Right kidney (tissue), 9 donors: ENCODE measurements at places on chromosomes 6 and 20.

GRCh38 chr6:5989141-5989723 lies 17.5 kb downstream of the NRN1 start:
- DNase-seq: no peak

DNA sequence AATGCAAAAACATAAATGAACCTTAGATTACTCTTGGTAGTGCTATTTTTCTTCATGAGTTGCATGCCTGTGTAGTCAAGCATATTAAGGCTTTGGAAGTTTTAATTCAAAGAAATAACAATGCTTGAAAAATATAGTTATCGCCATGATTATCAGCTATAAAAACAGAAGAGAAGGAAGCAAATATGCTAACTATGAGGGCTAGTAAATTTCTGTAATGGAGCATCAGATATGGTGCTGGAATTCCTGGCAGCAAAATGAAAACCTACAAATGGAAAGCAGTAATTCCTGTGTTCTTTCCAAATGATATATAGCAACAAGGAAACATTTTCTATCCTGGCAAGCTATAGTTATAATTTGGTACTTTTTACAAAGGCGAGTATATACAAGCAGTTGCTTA lies 29.7 kb downstream of the DOP1A start:
- no peak for DNase-seq

DNA sequence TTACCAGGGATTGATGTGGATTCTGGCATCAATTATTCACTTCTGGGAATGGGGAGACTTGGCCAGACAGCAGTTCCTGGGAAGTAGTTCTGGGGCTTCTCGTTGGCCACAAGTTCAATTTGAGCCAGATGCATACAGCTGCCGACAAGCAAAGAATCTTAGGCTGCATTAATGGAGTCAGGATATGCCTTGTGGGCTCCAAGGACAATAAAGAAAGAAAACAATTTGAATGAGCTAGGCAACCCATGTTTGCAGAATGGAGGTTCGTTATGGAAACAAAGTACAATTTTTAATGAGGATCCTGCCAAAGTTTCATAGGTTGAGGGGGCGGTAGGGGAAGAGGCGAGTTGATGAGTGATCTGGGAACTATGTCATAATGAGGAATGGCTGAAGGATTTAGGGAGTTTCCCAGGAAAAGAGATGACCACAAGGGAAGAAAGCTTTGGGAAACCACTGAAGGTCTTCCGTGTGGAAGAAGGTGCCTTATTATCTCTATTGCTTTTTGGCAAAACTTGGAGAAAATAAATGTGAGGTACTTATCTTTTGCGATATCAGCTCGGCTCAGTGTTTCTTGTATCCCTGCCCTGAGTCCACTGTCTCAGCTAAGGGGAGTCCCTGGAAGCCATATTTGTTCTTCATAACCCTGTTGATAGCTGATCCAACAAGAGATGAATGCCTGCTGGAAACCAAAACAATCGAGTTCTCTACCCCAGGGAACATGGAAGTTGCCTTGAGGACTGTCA lies 181.0 kb upstream of the ZNF217 start:
- DNase-seq: no peak

DNA sequence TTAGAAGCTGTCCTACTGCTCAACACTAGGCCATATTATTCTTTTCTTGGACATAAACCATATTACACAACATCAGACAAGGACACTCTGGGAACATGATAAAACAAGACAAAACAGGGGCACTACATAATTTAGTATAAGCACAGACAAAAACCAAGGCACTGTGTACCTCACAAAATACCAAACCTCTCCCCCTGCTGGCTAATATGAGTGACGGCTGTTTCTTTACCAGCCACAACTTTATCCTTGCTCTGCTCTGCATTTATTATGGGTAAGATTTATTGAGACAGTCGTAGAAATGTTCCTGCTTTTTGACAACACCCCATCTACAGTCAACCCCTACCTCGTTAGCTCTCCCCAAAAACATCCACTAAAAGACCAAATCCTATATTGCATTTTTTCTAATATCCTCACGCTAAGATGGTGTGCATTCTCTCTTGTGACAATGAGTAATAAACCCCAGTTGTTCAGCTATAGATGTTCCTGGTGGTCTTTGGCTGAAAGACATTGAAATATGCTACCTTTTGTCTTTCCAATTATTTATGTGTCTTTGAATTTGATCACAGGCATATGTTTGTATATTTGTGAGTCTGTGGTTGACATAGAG lies 23.8 kb upstream of the POLR1H start:
- no peak for DNase-seq

GRCh38 chr20:43331906-43332305 lies 125.8 kb upstream of the SRSF6 start:
- DNase-seq: no peak

- DNase-seq: peak; percentile 27
Measured at GRCh38 chr6:109073344-109074132, 21.1 kb downstream of the SESN1 start.

DNA sequence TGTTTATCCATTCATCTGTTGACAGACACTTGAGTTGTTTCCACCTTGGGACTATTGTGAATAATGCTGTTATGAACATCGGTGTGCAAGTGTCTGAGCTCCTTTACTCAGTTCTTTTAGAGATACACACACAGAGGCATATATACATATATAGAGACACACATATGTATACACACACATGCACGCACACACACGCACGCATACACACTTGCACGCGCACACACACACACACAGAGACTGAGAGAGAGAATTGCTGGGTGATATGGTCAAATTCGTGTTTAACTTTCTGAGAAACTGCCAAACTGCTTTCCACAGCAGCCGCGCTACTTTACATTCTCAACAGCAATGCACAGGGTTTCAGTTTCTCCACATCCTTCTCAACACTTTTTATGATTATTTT lies 273.3 kb downstream of the FARS2 start:
- DNase-seq: no peak

DNA sequence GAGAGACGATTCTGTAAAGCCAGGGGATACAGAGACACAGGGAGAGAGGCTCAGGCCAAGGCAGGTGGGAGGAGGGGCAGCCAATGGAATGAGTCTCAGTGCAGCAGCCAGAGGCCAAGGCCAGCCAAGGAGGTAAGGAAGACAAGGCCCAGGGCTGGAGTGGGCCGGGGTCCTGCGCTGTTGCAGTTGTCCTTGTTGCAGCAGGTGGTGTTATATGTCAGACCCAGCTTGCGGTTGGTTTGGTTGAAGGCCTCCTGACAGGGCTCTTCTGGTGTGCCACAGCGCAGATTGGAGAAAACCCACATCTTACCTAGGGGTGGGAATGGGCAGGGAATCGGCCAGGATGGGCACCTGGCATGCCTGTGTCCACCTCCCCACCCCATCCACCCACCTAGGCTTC lies 2.5 kb downstream of the LY6G6C start:
- no peak for DNase-seq

DNA sequence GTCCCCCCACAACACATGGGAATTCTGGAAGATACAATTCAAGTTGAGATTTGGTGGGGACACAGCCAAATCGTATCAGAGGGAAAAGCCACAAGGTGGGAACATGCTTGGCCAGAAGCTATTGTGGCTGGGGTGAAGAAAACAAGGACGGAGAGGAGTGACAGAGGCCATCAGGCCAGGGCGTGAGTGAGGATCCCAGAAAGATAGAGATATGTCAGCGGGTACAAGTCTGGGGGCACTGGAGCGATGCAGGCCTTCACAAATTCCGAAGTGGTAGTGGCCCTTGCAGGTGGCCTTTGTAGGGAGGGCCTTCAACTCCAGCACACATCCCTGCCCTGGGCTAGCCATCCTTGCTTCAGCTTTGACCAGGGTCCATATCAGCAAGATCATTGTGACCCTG lies 159.1 kb downstream of the BCAS1 start:
- DNase-seq: no peak

- DNase-seq: no peak
Measured at GRCh38 chr20:29326376-29327070, 1930.9 kb upstream of the DEFB115 start.

DNA sequence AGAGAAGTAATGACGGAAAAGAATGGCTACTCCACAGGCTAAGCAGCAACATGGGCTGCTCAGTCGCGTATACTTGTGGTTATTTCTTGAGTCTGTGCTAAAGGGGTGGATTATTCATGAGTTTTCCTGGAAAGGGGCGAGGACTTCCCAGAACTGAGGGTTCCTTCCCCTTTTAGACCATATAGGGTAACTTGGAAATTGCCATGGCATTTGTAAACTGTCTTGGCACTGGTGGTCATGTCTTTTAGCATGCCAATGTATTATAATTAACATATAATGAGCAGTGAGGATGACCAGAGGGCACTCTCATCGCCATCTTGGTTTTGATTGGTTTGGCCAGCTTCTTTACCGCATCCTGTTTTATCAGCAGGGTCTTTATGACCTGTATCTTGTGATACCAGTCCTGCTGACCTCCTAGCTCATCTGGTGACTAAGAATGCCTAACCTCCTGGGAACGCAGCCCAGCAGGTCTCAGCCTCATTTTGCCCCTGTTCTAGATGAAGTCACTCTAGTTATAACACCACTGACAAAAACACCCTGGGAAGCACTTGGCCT lies 11.4 kb downstream of the LBP start:
- DNase-seq: no peak

GRCh38 chr6:112296122-112296521 lies 41.8 kb upstream of the LAMA4 start:
- DNase-seq: no peak

GRCh38 chr20:45419188-45420091 lies 3.5 kb downstream of the PIGT start:
- no peak for DNase-seq

DNA sequence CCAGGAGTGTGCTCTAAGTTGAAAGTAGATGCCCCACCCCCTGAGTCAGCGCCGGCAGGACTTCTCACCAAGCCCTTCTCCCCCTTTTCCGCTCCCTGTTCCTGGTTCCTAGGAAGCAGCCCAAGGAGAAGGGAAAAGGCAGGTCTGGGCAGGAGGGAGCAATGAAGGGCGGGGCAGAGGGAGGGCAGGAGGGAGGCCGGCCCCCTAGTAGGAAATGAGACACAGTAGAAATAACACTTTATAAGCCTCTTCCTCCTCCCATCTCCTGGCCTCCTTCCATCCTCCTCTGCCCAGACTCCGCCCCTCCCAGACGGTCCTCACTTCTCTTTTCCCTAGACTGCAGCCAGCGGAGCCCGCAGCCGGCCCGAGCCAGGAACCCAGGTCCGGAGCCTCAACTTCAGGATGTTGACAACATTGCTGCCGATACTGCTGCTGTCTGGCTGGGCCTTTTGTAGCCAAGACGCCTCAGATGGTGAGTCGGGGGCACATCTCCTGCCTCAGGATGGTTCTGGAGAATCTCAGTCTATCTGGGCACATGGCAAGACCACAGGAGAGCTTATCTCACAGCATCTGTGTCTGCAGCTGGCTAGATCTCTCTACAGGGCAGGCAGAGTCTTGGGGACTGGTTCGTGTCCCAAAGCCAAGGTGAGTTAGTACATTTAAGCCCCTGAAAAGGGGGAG lies at the start of gene PROCR:
PROCR (plus strand) TSS at position 320 of the 681 bp plus-strand sequence; CDS start at position 403, 83 bp downstream.
- DNase-seq: peak; percentile 52

GRCh38 chr6:87745966-87746721 lies 44.1 kb upstream of the AKIRIN2 start:
- DNase-seq: no peak

DNA sequence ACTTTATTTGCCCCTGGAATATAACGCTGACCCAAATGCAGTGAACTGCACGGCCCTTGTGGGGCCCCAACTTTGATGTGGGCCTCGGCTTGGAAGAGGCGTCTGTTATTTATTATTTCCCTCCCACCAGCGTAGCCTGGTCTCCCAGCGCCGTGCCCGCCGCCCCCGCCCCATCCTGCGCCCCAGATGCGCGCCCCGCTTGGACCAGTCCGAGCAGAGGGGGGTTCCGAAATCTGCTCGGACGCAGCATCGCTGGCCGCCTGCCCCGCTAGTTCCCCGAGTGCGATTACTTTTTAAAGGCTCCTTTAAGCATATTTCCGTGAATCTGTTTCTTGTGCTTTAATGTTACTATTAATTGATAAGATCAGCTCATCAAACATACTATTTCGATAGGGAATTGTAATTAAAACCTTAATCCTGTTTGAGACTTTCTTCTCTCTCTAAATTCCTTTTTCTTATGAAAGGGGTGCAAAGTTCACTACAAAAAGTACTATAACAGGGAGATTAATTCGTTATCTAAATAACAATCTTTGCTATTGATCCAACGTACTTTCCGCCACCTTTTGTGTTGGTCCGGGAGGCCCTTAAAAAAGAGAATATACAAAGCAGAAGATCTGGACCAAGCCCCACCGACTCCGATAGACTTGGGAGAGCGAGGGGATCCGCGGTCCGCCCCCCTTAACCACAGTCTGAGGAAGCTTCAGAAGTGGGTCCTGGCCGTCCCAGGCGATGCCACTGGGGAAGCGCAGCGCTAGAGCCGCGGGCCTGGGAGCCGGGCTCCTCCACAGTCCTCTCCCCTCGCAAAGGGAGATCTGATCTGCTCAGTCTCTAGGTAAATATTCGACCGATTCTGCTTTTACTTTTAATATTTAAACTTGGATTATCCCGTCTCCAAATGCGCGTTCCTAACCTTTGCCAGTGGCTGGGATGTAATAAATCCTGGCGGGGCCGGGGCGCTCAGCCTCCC lies 10.2 kb downstream of the POU3F2 start:
- peak; percentile 57 for DNase-seq

DNA sequence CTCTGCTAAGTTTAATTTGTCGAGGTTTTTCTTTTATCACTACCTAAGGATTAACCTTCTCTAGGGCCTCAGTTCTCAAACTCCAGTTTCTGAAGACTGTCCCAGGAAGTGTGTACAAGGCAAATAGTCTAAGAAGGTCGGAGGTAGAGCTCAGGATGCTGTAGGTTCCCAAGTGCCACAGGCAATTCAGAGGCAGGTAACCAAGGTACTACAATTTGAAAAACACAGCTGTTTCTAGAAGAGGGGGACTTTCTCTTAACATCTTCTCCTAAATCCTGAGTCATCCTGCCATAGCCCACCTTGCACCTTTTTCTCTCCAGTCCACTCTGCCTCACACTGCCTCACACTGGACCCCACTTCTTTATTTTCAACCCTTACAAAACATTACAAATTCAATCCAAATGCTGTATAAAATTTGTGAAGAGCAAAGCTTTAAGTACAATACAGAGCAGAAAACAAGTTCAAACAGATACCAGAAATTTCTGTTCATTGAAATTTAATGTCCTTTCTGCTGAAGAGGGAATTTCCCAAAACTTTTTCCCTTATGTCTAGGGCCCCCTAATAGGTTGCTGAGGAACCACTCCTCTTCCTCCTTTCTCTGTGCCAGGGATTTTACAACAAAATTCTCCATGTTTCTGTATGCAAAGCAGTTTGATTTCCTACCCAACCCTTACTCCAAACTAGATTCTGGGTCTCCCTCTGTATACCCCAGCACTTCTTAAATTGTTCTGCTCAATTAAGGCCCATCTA lies 43.0 kb downstream of the FRK start:
- no peak for DNase-seq

- DNase-seq: no peak
Measured at GRCh38 chr20:58071298-58071697, 157.2 kb downstream of the ANKRD60 start.

DNA sequence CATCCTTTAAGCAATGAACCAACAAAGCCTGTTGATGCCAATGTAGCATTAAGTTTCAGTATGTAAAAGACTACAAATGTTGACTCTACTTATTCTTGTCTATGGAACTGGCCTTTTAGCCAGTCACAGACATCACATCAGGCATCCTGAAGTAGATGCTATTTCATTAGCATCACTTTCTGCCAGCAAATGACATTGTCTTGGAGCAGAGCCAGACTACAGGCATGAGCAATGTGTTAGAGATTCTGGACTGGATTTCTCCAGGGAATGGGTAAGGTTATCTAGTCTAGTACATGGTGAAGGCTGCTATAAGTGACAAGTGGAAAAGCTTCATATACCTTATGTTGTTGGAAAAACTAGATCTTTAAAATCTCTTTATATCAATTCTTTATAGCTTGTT lies 142.9 kb downstream of the ADGRB3 start:
- DNase-seq: no peak

- no peak for DNase-seq
Measured at GRCh38 chr20:6686171-6686570, 81.3 kb upstream of the BMP2 start.
